ENCODE measurements at places on chromosomes 2 and 18.

DNA sequence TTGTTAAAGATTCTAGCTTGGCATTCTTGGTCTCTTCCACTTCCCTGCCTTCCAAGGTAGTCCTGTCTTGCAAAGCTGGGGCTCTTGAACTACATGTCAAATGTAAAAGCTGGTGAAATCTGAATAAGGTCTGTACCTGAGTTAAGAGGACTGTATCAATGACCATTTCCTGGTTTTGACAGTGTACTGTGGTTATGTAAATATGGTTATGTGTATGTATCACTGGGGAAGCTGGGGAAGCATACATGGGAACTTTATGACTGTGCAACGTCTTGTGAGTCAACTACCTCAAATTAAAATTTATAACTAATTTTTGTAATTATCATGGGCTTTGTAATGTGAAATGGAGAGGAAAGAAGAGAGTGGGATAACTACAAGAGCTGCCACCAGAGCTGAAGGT is 81.7 kb downstream of the COL4A4 start:
- no peak for DNase-seq

- no peak for DNase-seq
These were observed 38.5 kb downstream of the ROCK2 start for GRCh38 chr2:11305958-11306357.

GRCh38 chr2:220114443-220114842 is 487.0 kb downstream of the SLC4A3 start:
- DNase-seq: no peak

GRCh38 chr2:84556190-84556589 is 39.9 kb downstream of the DNAH6 start:
- no peak for DNase-seq

All from GM10248 (cell line).